ENCODE measurements at places on chromosomes 1 and 21.

DNA sequence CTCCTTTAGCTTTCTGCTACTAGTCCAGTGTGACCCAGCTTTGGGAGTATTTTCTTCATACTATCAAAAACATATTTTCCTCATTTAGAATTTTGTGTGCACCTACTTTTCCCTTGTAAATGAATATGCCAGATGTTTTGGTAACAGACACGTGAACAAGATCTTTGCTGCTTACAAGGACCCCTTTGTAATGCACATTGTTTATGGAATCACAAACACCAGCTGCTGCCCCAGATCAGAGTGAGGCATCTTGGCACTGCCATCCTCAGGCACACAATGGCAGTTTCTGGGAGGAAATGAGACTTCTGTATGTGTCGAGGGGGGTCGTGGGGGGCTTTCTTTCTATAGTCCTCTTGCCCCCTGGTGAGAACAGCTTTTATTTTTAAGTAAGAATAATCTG lies 115.7 kb downstream of the RGL1 start:
- no peak for DNase-seq

DNA sequence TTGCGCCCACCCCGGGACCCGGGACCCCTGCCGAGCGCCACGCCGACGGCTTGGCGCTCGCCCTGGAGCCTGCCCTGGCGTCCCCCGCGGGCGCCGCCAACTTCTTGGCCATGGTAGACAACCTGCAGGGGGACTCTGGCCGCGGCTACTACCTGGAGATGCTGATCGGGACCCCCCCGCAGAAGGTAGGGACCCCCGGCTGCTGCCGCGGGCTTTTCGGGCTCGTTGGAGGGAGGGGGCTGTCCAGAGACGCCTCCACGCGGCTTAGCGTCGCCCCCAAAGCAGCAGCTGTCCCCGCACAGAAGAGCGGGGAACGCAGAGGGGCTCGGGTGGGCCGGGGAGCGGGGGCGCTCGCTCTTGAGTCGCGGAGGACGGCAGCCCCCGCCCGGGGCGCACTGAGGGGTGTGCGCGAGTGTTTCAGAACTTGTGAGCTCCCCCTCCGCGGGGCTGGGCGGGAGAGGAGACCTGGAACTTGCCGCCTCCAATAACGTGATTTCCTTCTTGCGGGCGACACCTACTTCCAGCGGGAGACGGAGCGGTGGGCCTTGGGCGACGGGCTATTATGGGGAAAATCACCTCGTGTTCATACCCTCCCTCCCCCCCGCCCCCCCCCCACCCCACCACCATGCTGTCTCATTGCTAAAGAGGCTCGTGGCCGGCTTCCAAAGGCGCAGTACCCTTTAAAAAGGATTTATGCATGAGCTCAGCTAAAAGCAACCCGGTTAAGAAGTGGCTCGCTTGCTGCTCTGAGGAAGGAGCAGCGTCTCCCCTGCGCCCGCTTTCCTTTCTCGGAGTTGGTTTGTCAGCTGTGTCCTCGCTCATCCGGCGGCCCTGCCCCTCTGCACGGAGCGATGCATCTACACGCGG lies 664 bp downstream of the BACE2 start:
- peak; percentile 38 for DNase-seq

DNA sequence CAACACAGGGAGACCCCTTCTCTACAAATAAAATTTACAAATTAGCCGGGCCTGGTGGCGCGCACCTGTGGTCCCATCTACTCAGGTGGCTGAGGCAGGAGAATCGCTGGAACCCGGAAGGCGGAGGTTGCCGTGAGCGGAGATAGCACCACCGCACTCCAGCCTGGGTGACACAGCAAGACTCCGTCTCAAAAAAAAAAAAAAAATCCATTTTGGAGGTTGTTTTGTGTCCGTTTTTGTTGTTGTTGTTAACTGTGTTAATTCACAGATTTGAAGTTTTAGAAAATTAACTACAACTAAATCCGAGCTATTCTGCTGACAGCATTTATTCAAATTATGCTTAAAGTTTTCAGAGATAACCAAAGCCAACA lies 618 bp downstream of the CLCC1 start:
- no peak for DNase-seq

GRCh38 chr1:222606757-222607156 lies 11.1 kb upstream of the MIA3 start:
- no peak for DNase-seq

DNA sequence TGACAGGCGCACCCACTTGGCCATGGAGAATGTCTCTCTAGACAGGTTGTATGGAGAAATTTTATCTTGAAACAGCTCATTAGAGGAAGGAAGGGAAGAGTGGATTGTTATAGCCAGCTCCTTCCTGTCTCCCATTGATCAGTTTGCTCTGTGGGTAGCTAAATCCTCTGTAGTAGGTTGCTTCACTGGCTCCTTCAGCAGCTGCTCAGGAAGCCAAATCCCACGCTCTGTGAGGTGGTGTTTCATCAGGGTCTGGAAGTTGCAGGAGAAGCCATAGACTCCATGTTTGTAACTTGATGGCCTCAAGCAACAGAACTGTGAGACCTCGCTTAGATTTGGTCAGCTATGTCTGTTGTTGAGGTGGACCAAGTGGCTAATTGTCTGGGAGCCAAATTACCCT lies 6.8 kb upstream of the NFYC start:
- no peak for DNase-seq

GRCh38 chr1:92186081-92186480 lies 31.6 kb upstream of the C1orf146 start:
- DNase-seq: peak; percentile 49

DNA sequence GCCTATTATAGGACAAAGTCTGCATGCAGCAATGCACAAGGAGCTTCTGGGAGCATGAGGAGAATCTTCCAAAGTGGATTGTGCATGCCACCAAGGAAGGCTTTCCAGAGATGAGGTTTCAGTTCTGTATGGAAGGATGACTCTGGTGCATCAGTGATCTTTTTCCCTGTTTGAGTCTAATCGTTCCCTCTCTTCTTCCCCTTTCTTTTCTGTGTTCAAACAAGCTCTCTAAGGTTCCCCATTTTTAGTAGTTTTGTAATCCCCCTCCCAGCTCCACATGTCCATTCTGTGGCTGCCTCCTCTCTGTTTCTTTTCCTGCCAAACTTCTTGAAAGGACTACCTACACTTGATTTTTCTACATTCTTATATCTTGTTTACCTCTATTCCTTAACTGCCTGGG lies 43.3 kb upstream of the USP25 start:
- no peak for DNase-seq

- DNase-seq: no peak
These were observed 61.7 kb upstream of the ANGPTL1 start for GRCh38 chr1:178932552-178932906.

- DNase-seq: peak; percentile 47
These were observed 52.0 kb downstream of the SLC9A1 start for GRCh38 chr1:27102707-27103468.

GRCh38 chr1:29120947-29121485 lies 2.7 kb downstream of the TMEM200B start:
- DNase-seq: peak; percentile 73

DNA sequence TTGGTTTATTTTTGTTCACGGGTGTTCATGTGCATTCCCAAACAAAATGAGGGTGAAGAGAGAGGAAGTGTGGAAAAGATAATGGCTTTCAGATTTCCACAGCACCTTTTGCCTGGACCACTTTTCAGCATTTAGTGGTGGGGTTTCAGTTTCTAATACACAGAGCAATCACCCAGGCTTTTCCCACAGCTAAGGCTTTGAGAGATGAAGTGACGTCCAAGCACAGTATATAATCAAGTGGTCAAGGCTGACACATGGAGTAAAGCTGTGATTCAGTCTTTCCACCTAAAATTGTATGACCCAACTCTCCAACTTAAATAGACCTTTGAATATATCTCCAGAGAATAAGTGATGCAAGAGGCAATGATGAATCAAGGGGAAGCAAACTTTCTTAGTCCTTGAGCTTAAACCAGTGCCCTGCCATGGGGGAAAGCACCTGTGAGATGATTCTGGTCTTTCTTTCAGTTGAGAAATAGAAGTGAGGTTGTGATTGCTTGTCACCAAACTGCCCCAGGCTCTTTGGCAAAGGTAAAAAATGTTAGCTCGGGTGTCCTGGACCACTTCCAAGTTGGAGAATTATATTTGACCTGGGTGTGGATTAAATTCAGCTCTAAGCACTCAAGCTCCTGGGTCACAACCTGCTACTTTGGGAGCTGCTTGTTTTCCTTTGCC lies 2.4 kb upstream of the PIK3R3 start:
- DNase-seq: peak; percentile 47

- DNase-seq: peak; percentile 18
These were observed 3.0 kb downstream of the SWT1 start for GRCh38 chr1:185159966-185160365.

GRCh38 chr1:218525031-218525430 lies 179.9 kb downstream of the TGFB2 start:
- DNase-seq: no peak
